ENCODE measurements at places on chromosomes 7 and 10. TPM values are rescaled to one million over a fixed set of nuclear protein-coding genes. Genes with fewer than 3 reads are reported as not detected.

DNA sequence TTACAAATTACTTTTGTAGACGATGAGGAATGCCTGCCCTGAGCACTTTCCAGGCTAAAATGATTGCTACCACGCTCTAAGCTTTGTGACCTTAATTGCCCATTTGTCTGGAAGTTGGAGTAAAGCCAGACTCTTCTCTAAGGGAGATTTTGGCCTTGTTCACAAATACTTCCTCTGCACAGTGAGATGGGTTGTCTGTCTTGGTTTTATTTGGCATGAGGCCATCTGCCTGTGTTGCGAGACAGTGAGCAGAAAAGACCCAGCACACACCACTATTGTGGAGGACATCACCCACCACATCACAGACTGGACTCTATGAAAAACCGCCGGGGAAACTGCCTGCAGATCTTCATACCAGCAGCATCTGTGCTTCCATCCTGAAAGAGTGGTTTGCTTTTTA lies 138.4 kb downstream of the BICC1 start:
- no peak for DNase-seq
- no peaks in the 10 kb centered on the region for H3K27me3 ChIP-seq
- no peaks in the 10 kb centered on the region for H3K4me1 ChIP-seq
- no peaks in the 10 kb centered on the region for H3K36me3 ChIP-seq
- no peak overlapping the region for H3K27ac ChIP-seq

GRCh38 chr10:31126593-31126992 lies 94.9 kb upstream of the ZNF438 start:
- no peak overlapping the region for H3K27ac ChIP-seq
- no peaks in the 10 kb centered on the region for H3K4me1 ChIP-seq
- no peak overlapping the region for H3K4me3 ChIP-seq
- H3K27me3 ChIP-seq = no peaks in the 10 kb centered on the region
- DNase-seq = no peak
- H3K36me3 ChIP-seq = no peaks in the 10 kb centered on the region

Gene TMEM178B
- 0.95 TPM for total RNA-seq

GRCh38 chr7:36044101-36044892 lies 108.8 kb upstream of the EEPD1 start:
- no peaks in the 10 kb centered on the region for H3K27me3 ChIP-seq
- no peaks in the 10 kb centered on the region for H3K4me1 ChIP-seq
- H3K27ac ChIP-seq = peak overlapping the region; percentile 4
- H3K36me3 ChIP-seq = no peaks in the 10 kb centered on the region

Gene PDZD7
- 0.29 TPM for total RNA-seq

- H3K36me3 ChIP-seq = no peaks in the 10 kb centered on the region
- H3K27me3 ChIP-seq = no peaks in the 10 kb centered on the region
- H3K4me1 ChIP-seq = no peaks in the 10 kb centered on the region
- H3K4me3 ChIP-seq = no peak overlapping the region
- no peak for DNase-seq
These were observed 187.2 kb downstream of the PPP1R3A start for GRCh38 chr7:113731571-113731970.

- no peaks in the 10 kb centered on the region for H3K27me3 ChIP-seq
- no peaks in the 10 kb centered on the region for H3K4me1 ChIP-seq
- no peak overlapping the region for H3K4me3 ChIP-seq
These were observed 84.8 kb upstream of the ASAH2 start for GRCh38 chr10:50336140-50336539.

DNA sequence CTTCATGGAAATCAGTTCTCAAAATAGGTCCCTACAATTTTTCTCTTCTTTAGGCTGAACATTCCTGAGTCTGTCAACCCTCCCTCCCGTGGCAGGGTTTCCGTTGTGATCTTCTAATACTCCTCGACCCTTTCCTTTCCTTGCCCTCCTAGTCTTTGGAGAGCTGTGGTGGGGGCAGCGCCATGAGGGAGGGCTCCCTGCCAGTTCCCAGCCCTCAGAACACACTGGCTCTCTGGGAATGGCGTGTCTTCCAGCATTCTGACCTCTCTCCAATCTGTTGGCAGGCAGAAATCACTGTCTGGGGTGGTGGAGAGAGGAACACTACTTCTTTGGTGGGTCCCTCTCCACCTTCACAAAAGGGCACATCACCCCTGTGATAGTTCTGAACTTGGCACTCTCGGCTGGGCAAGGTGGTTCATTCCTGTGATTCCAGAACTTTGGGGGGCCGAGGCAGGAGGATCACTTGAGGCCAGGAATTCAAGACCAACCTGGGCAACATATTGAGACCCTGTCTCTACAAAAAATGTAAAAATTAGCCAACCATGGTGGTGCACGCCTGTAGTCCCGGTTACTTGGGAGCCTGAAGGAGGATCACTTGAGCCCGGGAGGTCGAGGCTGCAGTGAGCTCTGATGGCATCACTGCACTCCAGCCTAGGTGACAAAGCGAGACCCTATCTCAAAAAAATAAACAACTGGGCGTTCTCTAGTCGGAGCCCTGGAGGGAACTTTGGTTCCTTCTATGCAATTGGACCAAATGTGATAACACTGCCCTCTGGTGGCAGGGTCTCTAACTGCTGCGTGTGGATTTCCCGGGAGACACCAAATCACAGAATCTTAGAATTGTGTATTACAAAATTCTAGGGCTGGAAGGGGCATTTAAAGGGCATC lies 13.1 kb upstream of the ARPC1A start:
- H3K4me3 ChIP-seq = peak overlapping the region; percentile 10
- no peaks in the 10 kb centered on the region for H3K27me3 ChIP-seq
- no peaks in the 10 kb centered on the region for H3K36me3 ChIP-seq
- H3K4me1 ChIP-seq = peaks cover 4% of the 10 kb centered on the region
- DNase-seq = no peak
- no peak overlapping the region for H3K27ac ChIP-seq

DNA sequence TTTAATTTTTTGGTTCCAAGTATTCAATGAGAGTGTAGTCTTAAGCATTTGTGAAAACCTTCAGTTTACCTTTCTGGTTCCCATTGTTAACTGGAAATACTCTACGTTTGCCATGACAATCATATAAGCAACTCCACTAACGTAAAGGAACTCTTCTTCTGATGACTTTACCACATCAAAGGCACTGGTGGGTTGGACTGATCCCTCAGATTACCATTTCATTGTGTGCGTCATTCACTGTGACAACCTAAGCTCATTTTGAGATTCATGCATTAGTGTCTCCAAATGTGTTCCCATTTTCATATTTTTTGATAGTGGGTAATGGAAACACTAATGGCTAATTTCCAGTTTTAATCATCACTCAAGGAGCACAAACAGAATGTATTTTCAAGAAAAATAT lies 119.9 kb upstream of the COL1A2 start:
- no peak overlapping the region for H3K4me3 ChIP-seq
- no peaks in the 10 kb centered on the region for H3K36me3 ChIP-seq
- H3K27ac ChIP-seq = no peak overlapping the region
- H3K4me1 ChIP-seq = no peaks in the 10 kb centered on the region

GRCh38 chr10:14731875-14732512 lies 42.7 kb downstream of the FAM107B start:
- DNase-seq = no peak
- no peaks in the 10 kb centered on the region for H3K27me3 ChIP-seq
- H3K27ac ChIP-seq = no peak overlapping the region
- peaks cover 6% of the 10 kb centered on the region for H3K4me1 ChIP-seq
- H3K4me3 ChIP-seq = no peak overlapping the region

DNA sequence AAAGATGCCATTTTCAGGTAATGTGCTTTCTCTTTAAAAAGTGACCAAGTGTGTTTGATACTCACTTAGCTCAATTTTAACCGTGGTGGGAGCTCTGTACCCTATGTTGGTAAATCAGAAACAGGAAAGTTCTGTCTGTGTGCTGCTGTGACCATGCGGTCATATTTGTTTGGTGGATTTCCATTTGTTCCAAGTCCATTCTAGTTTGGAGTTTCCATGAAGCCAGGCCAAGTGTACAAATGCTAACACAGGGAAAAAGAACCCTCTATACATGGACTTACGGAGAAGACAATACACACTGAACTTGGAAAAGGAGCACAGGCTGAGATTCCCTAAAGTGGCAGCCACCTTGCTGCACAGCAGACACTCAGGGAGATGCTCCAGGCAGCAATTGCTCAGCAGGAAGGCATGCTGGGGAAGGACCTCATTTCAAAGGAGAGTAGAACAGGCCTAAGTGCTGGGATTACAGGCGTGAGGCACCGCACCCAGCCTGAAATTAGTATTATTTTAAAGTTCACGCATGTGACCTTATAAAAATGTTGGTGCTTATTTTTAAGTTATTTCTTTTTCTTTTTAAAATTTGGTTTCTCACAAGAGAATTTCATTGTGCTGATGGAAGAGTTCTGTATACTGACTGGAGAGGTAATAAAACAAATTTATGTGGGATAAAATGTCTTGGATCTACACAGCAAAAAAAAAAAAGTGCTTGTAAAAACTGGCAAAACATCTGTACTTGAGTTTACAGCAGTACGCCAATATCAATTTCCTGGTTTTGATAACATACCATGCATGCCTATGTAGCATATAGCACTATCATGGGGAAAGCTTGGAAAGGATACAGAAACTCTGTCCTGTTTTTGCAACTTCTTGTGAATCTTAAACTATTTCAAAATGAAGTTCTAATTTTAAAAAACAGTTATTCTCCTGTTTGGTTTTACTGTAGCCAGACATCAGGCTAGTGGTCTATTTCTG lies 436.2 kb downstream of the KCNMA1 start:
- H3K36me3 ChIP-seq = no peaks in the 10 kb centered on the region
- no peak overlapping the region for H3K4me3 ChIP-seq
- no peaks in the 10 kb centered on the region for H3K27me3 ChIP-seq
- peak overlapping the region; percentile 26 for H3K27ac ChIP-seq

Gene VIPR2
- 0.35 TPM for total RNA-seq

- H3K27ac ChIP-seq = peak overlapping the region; percentile 90
- no peak for DNase-seq
- H3K27me3 ChIP-seq = no peaks in the 10 kb centered on the region
- peaks cover 22% of the 10 kb centered on the region for H3K4me1 ChIP-seq
- H3K36me3 ChIP-seq = no peaks in the 10 kb centered on the region
These were observed 870 bp downstream of the FZD1 start for GRCh38 chr7:91264924-91265681.
